ENCODE measurements at places on chromosomes 12 and 14. TPM values are rescaled to one million over a fixed set of nuclear protein-coding genes. Genes with fewer than 3 reads are reported as not detected.

The CCND2 gene
- 12.8 TPM for total RNA-seq

The OR6C2 gene
- total RNA-seq, result not detected

The PRIMA1 gene
- not detected for total RNA-seq

The CLEC4C gene
- not detected for total RNA-seq

Data from regular cardiac myocyte (primary cell).